NCI-H460 (cell line): ENCODE measurements at places on chromosomes 3 and 15. TPM values are rescaled to one million over a fixed set of nuclear protein-coding genes. Genes with fewer than 3 reads are reported as not detected.

The FRG2C gene
- not detected in 2 replicates for total RNA-seq

The ATP13A4 gene
- total RNA-seq = not detected in 2 replicates

The MYO5C gene
- total RNA-seq = 11.0 and 14.9 TPM in 2 replicates

The TICRR gene
- 5.2 and 5.9 TPM in 2 replicates for total RNA-seq

The CLEC3B gene
- total RNA-seq = 0.12 TPM in 1 of 2 replicates, not detected in the other

The ALDH1L1 gene
- total RNA-seq = 0.46 and 0.54 TPM in 2 replicates
